ENCODE measurements at places on chromosomes 4 and X.

GRCh38 chr4:53543561-53543960 is 47.7 kb downstream of the LNX1 start:
- DNase-seq: no peak

GRCh38 chr4:106659371-106659770 is 290.8 kb upstream of the GIMD1 start:
- DNase-seq: no peak

GRCh38 chr4:145541346-145541745 is 59.7 kb downstream of the SMAD1 start:
- DNase-seq: no peak

DNA sequence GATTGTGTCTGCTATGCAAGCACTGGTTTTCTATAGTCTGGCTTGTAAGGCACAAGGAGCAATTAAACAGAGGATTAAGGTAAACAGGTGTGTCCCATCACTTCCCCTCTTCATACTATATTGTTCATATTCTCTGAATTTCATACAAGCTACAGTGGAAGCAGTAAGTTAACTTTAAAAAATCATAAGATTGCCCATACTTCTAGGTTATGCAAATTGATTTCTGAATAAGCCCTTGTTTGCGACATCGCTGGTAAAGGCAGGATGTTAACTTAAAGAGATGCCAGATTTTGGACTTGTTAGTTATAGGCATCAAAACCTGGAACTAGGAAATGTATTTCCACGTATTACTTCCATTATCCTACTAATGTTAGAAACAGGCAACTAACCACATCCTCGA is 1.0 kb upstream of the TMEM131L start:
- no peak for DNase-seq

DNA sequence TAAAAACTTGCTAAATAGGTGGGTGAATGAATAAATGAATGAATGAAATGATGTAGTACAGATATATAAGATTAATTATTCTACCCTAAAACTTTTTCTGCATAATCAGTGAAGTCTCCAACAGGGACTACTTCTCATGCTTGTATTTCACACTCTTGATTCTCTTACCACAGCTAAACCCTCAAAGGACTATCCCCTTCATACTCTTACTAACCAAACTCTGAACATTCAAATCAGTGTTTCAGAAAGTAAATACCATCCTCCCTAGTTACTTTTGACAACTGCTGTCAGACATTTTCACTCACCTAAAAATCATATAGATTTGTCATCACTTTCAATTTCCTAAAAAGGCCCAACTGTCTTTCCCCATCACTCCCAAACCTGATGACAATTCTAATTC is 234.3 kb upstream of the HHIP start:
- DNase-seq: no peak

DNA sequence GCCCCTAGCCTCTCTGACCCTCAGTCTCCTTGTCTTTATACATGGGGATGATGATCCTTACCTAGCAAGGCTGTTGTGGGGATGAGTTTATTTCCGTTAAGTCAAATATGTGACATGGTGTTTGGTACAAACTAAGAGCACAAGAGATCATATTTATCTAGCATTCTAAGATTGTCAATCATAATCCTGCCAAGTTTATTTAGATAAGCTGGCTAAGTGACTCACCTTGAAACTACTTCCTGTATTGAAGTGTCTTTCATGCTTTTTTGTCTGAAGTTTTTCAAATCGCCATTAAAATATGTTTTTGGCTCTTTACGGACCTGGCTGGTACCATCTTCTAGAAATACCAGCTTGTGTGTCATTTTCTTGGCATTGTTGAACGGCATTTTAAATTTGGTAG is 30.7 kb downstream of the MAP7D3 start:
- DNase-seq: peak; percentile 3

GRCh38 chr4:1248245-1249147 is at the start of gene CTBP1:
Gene CTBP1, minus strand, starts transcription at chr4:1249130. Its CDS starts 7,799 bp downstream, at chr4:1241331.
- DNase-seq: peak; percentile 92

DNA sequence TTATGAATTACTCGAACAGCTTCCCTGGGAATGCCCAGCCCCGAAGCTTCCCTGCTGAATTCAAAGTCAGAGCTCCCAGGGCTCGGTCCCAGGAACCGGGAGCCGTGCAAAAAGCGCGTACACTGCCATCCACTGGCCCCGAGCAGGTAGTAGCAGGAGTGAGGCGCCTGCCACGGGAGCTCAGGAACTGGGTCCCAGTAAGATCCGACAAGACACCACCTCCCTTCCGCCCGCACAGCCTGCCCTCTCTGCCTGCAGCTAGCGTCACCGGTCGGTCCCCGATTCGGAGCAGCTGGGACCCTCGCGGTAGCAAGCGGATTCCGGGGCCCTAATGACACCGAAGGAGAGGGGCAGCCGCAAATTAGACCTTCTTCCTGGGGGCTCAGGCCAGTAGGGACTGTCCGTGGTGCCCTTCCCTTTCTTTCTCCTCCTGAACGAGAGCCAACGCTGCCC is 1.2 kb downstream of the CORIN start:
- peak; percentile 84 for DNase-seq

GRCh38 chrX:83008415-83008814 is 499.7 kb upstream of the POU3F4 start:
- DNase-seq: no peak

GRCh38 chrX:151896734-151897474 is 15.8 kb upstream of the MAGEA4 start:
- DNase-seq: no peak
